ENCODE measurements at places on chromosomes 3 and 15. TPM values are rescaled to one million over a fixed set of nuclear protein-coding genes. Genes with fewer than 3 reads are reported as not detected.

GRCh38 chr3:145490088-145491048, 670.6 kb downstream of the PLOD2 start:
- DNase-seq: no peak
- H3K36me3 ChIP-seq: no peaks in the 10 kb centered on the region
- H3K4me3 ChIP-seq: no peak overlapping the region
- H3K27me3 ChIP-seq: no peaks in the 10 kb centered on the region
- no peaks in the 10 kb centered on the region for H3K4me1 ChIP-seq

- no peaks in the 10 kb centered on the region for H3K36me3 ChIP-seq
- H3K4me3 ChIP-seq: no peak overlapping the region
- H3K27me3 ChIP-seq: no peaks in the 10 kb centered on the region
- no peaks in the 10 kb centered on the region for H3K4me1 ChIP-seq
- no peak overlapping the region for H3K27ac ChIP-seq
Observed at GRCh38 chr15:57505949-57506391, 85.7 kb upstream of the MYZAP start.

GRCh38 chr15:62940755-62941361, 101.7 kb upstream of the TPM1 start:
- peaks cover 11% of the 10 kb centered on the region for H3K27me3 ChIP-seq
- DNase-seq: no peak
- no peaks in the 10 kb centered on the region for H3K4me1 ChIP-seq
- H3K27ac ChIP-seq: no peak overlapping the region
- H3K4me3 ChIP-seq: no peak overlapping the region

GRCh38 chr3:128329491-128330213, 137.0 kb downstream of the DNAJB8 start:
- peaks cover 19% of the 10 kb centered on the region for H3K4me1 ChIP-seq
- no peaks in the 10 kb centered on the region for H3K36me3 ChIP-seq
- H3K27ac ChIP-seq: no peak overlapping the region
- no peak overlapping the region for H3K4me3 ChIP-seq
- DNase-seq: no peak

Gene OR5K2
- total RNA-seq: not detected

DNA sequence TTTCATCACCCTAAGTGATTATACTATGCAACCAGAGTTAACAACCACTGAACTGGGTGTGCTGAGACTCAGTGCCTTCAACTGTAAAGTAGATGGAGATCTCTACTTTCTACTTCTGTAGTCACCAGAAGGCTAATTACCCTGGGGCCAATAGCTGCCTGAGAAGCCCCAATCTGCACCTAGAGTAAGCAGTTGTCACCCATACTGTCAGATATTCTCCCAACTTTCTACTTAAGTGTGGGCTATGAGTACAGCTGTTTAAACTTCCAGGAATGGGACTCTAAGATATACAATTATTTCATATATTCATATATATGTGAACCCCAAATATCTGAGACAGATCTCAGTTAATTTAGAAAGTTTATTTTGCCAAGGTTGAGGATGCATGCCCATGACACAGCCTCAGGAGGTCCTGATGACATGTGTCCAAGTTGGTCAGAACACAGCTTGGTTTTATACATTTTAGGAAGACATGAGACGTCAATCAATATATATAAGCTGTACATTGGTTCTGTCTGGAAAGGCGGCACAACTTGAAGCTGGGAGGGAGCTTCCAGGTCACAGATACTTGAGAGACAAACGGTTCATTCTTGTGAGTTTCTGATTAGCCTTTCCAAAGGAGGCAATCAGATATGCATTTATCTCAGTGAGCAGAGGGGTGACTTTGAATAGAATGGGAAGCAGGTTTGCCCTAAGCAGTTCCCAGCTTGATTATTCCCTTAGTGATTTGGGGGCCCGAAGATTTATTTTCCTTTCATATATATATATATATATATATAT, 41.9 kb downstream of the CCNL1 start:
- no peak overlapping the region for H3K4me3 ChIP-seq
- H3K27me3 ChIP-seq: no peaks in the 10 kb centered on the region
- DNase-seq: no peak
- peaks cover 12% of the 10 kb centered on the region for H3K36me3 ChIP-seq

DNA sequence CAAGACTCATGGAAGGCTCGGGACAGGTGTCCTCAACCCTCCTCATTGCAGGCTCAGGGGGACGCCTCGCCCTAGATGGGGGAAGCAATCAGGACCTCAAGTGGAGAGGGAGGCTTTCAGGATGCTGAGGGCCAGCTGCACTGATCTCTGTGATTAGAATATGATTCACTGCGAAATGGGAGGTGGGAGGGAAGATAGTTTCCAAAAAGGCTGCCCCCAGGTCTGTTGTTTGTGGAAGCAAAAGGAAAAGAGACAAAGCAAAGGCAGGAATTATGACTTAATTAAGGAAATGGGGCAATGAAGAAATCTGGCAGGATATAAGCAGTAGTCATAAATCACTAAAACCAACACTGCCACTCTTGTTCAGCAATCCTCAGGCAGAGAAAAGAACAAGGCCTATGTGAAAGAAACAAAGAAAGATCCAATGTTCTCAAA, 85.6 kb upstream of the ABHD17C start:
- no peak overlapping the region for H3K27ac ChIP-seq
- no peaks in the 10 kb centered on the region for H3K4me1 ChIP-seq
- peaks cover 6% of the 10 kb centered on the region for H3K27me3 ChIP-seq
- no peaks in the 10 kb centered on the region for H3K36me3 ChIP-seq
- DNase-seq: no peak

GRCh38 chr15:98561169-98561941, 87.0 kb upstream of the IGF1R start:
- H3K27me3 ChIP-seq: no peaks in the 10 kb centered on the region
- no peak for DNase-seq
- no peak overlapping the region for H3K27ac ChIP-seq
- H3K36me3 ChIP-seq: no peaks in the 10 kb centered on the region

- no peak overlapping the region for H3K27ac ChIP-seq
- H3K36me3 ChIP-seq: no peaks in the 10 kb centered on the region
- H3K27me3 ChIP-seq: peaks cover 8% of the 10 kb centered on the region
- no peak for DNase-seq
- no peaks in the 10 kb centered on the region for H3K4me1 ChIP-seq
- no peak overlapping the region for H3K4me3 ChIP-seq
Observed at GRCh38 chr15:92533298-92533697, 122.3 kb downstream of the FAM174B start.

GRCh38 chr15:73293773-73294172, 75.0 kb downstream of the HCN4 start:
- H3K4me1 ChIP-seq: no peaks in the 10 kb centered on the region
- no peak overlapping the region for H3K27ac ChIP-seq
- H3K27me3 ChIP-seq: no peaks in the 10 kb centered on the region
- no peaks in the 10 kb centered on the region for H3K36me3 ChIP-seq

Gene DUOXA2
- total RNA-seq: not detected

- H3K36me3 ChIP-seq: peaks cover 4% of the 10 kb centered on the region
- no peaks in the 10 kb centered on the region for H3K27me3 ChIP-seq
- no peak overlapping the region for H3K4me3 ChIP-seq
Observed at GRCh38 chr3:30426293-30426993, 180.0 kb upstream of the TGFBR2 start.

Gene CYP1A2
- total RNA-seq: not detected

DNA sequence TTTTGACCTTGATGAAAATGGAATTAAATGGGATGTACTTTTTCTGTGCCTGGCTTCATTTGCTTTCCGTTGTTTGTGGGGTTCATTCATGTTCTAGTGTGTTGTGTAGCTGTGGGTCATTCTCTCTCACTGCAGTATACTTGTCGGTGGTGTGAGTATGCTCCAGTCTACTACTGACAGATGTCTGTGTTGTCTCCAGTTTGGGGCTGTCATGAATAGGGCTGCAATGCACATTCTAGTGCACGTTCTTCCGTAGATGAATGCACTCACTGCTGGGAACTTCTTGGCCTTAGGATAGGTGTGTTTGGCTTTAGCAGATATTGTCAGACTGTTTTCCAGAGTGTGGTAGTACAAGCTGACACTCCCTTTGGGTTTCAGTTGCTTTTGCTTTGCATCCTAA, 1.7 kb upstream of the SLC6A20 start:
- H3K27me3 ChIP-seq: peaks cover 65% of the 10 kb centered on the region
- no peaks in the 10 kb centered on the region for H3K36me3 ChIP-seq
- H3K4me1 ChIP-seq: peaks cover 8% of the 10 kb centered on the region
- DNase-seq: no peak
- no peak overlapping the region for H3K27ac ChIP-seq

DNA sequence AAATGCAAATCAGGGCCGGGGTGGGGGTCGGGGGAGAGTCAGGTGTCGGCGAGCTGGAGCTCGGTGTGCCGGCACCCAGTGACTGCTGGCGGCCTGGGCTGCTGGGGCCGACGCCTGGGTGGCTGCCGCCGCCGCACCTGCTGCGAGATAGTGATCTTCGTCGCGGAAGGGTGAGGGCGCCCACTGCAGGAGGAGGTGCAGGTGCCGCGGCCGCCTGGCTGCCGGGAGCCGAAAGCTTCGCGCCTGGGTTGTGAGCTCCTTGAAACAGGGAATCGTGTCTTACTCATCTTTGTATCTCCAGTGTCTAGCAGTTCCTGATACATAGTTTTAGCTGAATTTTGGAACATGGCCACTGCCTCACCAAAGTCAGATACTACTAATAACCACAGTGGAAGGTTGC, 64.0 kb upstream of the CPOX start:
- DNase-seq: peak; percentile 26
- H3K27me3 ChIP-seq: peaks cover 32% of the 10 kb centered on the region
- H3K4me3 ChIP-seq: no peak overlapping the region
- no peak overlapping the region for H3K27ac ChIP-seq
- H3K4me1 ChIP-seq: no peaks in the 10 kb centered on the region

Gene ST8SIA2
- not detected for total RNA-seq

GRCh38 chr3:151431940-151432339, 28.9 kb downstream of the IGSF10 start:
- no peak overlapping the region for H3K4me3 ChIP-seq
- no peaks in the 10 kb centered on the region for H3K36me3 ChIP-seq
- no peak overlapping the region for H3K27ac ChIP-seq
- no peaks in the 10 kb centered on the region for H3K4me1 ChIP-seq

DNA sequence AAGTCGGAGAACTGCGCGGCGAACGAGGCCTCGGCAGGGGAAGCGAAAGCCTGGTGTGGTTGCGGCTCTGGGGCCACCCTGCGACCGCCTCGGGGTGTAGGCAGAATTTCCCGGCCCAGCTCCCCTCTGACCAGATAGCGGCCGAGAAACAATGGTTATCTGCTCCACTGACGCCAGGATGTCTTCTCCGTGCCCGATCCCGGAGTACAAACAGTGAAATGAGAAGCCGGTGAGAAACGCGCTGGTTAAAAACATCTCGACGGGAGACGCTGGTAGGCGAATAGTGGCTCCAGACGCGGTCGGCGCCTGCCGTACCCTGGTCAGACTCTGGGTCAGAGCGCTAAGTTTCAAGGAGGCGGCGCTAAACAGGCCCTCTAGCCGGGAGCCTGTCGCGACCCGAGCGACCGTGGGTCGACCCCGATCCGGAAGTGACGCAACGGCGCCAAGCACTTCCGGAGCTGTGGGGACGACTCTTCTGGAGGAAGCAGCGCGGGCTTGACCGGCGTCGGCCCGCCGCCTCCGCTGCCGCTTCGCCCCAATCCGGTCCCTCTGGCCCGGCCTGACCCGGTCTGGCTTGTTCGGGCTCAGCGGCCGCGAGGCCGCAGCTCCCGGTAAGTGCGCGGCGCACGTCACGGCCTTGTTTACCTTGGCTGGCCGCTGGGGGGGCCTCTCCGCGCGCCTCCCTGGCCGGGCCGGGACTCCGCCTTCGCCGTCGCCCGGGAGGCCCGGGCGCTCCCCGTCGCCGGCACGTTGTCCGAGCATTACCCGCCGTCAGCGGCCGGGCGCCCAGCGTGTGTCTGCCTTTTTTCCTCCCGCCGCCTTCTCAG, at the start of gene ARIH2:
Gene ARIH2, plus strand, starts transcription at position 455 of the 827 bp plus-strand sequence. CDS start 8,717 bp downstream, outside the sequence.
- H3K36me3 ChIP-seq: peaks cover 12% of the 10 kb centered on the region
- peak within 1 kb of the TSS; percentile 92 for H3K4me3 ChIP-seq
- peaks cover 14% of the 10 kb centered on the region for H3K4me1 ChIP-seq
- peak within 1 kb of the TSS; percentile 97 for H3K27ac ChIP-seq
- DNase-seq: peak; percentile 87
- H3K27me3 ChIP-seq: no peaks in the 10 kb centered on the region

Gene PEX5L
- 0.67 TPM for total RNA-seq

Gene PRICKLE2
- not detected for total RNA-seq

Gene NANOGP8
- total RNA-seq: not detected

DNA sequence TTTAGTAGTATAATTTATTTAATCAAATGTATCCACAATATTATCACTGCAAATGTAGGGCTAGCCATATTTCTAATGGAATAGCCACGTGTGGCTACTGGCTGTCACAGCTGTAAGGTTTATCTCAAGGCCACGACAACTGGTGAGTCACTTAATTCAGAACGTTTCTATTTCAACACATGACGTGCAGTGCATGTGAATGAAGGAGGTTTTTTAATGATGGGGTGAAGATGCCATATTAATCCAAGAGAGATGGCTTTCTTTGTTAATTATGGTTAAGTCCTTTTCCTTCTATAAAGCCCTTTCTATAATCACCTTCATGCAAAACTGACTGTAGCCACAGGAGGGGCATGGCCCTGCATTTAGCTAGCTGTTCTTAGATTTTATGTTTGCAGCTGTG, 212.0 kb downstream of the FEZF2 start:
- H3K27ac ChIP-seq: no peak overlapping the region
- H3K4me1 ChIP-seq: no peaks in the 10 kb centered on the region
- H3K4me3 ChIP-seq: no peak overlapping the region
- no peak for DNase-seq

- no peak for DNase-seq
- no peaks in the 10 kb centered on the region for H3K4me1 ChIP-seq
- H3K27ac ChIP-seq: no peak overlapping the region
- peaks cover 9% of the 10 kb centered on the region for H3K27me3 ChIP-seq
- H3K4me3 ChIP-seq: no peak overlapping the region
Observed at GRCh38 chr3:10792208-10792607, 23.8 kb upstream of the SLC6A11 start.

Gene TMEM108
- not detected for total RNA-seq

DNA sequence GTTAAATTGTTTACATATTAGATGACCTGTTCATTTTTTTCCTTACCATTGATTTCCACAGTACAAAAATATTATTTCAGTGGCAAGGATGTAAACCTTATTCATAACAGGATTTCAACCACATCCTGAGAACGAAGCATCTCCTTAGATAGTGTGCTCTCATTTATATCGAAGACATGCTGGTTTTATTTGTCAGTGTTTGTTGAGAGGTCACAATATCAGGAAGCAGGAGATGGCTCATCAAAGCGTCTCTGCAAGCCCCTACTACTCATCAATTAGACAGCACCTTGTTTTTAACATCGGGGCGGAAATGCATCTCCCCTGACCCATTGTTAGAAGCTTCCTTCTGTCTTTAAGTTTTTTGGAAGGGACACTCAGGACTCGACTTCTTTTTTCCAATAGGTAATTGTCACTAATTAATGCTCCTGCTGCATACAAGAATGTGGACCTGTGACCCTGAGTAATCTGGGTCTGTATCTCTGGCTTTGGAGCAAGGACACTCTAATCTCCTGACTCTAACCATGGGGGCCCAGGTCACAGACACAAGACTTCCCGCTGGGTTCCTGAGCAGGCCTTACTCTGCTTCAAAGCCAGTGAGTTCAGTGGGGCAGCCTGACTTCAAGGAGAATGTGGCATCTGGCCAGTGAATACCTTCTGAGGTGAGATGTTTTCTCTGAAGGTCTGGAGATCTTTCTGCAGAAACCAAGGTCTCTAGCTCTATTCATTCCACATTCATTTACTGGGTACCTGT, 50.3 kb downstream of the MECOM start:
- no peak overlapping the region for H3K4me3 ChIP-seq
- no peaks in the 10 kb centered on the region for H3K4me1 ChIP-seq
- H3K27ac ChIP-seq: no peak overlapping the region
- DNase-seq: no peak
- H3K27me3 ChIP-seq: peaks cover 7% of the 10 kb centered on the region
- no peaks in the 10 kb centered on the region for H3K36me3 ChIP-seq

- peaks cover 19% of the 10 kb centered on the region for H3K27me3 ChIP-seq
- H3K36me3 ChIP-seq: no peaks in the 10 kb centered on the region
- H3K4me1 ChIP-seq: no peaks in the 10 kb centered on the region
- no peak overlapping the region for H3K4me3 ChIP-seq
Observed at GRCh38 chr15:34782901-34783300, 12.4 kb downstream of the ACTC1 start.

Data from activated T-helper 1 cell treated with anti-CD3 and anti-CD28 coated beads, Interleukin-12 subunit alpha, Interleukin-12 subunit beta, Interleukin-2, Interleukin-4 antibody, amounts not matched to agents 30 ng/mL and 10 ng/mL and 1 ng/mL, durations not matched to agents 14 hours and 24 hours and 36 hours (primary cell).